ENCODE measurements at places on chromosomes 16 and 17.

GRCh38 chr16:50611332-50611934 is 63.2 kb downstream of the NKD1 start:
- no peak for DNase-seq

DNA sequence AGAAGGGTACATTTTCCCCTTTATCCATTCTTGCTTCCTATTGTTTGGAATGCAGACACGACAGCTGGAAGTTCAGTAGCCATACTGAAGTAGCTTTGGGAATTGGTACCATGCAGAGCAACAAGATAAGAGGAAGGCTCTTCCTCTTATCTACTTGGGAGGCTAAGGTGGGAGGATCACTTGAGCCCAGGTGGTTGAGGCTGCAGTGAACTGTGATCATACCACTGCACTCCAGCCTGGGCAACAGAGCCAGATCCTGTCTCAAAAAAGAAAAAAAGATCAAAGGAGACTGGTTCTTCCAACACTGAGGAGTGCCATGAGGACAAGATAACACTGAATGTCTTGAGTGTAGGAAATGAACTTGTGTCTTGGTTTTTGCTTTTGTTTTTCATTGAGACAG is 16.0 kb upstream of the RANGRF start:
- no peak for DNase-seq

DNA sequence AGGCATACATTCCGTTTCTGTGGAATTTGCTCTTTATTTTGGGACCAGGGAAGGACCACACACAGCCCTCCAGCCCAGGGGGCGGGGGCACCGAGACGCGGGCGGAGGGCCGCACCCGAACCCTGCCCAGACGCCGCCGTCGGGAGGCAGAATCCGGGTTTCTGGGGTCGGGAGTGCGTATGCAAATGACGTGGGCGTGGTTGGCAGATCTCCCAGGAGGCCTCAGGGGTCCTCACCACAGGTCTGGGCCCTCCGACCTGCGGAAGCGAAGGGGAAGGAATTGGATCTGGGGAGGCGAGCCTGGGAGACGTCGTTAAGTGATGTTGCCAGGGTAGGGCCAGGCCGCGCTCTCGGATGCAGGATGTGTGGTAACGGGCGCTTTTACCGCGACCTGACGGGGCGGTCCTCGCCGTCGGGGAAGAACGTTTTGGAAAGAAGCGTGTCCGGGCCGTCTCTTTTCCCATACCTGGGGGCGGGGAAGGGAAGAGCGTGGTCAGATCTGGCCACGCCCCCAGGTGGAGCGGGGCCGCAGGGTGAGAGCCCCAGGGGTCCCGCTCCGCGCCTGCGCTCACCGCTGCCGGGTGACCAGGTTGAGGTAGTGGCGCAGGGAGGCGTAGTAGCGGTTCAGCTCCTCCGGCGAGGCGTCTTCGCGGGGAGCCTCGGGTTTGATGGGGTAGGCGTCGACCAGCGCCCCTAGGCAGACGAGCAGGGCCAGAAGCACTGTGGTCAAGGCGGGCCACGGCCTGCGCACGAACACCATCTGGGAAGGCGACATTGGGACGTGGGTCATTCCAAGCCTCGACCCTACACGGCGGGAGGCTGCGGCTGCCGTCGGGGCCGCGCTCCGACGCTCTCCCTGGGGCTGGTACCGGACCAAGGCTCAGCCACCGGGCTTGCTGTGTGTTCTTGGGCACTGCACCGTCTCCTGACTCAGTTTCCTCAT is 745 bp downstream of the PYY start:
- no peak for DNase-seq

GRCh38 chr16:71709229-71709781 is 15.2 kb downstream of the PHLPP2 start:
- peak; percentile 87 for DNase-seq

GRCh38 chr17:34623856-34624766 is 44.7 kb downstream of the TMEM132E start:
- no peak for DNase-seq

- no peak for DNase-seq
Observed at GRCh38 chr17:48254896-48255295, 147.3 kb downstream of the SNX11 start.

- no peak for DNase-seq
Observed at GRCh38 chr16:1341495-1342420, 8.3 kb downstream of the BAIAP3 start.

- DNase-seq = no peak
Observed at GRCh38 chr17:3583456-3583855, 25.8 kb downstream of the TRPV1 start.

DNA sequence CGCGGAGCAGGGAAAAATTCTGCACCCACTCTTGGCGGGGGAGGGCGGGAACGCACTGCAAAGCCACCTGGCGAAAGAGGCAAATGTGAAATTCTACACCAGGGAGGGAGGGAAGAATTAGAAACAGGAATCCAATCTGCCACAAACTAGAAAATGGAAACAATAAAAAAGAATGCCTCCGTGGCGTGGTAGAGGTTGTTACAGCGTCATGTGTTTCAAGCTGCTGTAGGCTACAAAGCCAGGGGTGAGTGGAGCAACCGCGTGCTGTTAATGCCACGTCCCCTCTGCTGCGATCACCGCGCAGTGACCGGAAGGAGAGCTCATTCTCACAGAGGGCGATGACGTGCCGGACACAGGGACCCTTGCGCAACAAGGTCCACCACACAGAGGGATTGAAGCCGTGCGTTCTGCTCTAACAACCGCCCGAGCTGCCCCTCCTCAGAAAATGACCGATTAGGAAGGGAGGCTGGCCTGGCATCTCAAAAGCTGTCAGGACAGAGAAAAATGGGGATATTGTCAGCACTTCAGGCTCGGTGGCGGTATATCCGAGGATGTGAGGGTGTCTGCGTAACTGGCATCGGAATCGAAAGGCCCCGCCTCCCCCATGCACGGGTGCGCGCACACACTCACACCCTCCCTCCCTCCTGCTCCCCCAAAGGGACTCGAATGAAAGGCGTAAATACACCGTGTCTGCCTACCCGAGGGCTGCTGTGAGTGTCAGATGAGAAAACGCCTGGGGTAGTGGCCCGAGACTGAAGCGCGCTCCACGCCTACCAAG is 70.8 kb upstream of the TNRC6C start:
- DNase-seq = no peak

- no peak for DNase-seq
Observed at GRCh38 chr17:82452162-82452561, 1.6 kb upstream of the CYBC1 start.

GRCh38 chr16:9256196-9256595 is 164.8 kb downstream of the HAPSTR1 start:
- no peak for DNase-seq

- peak; percentile 85 for DNase-seq
Observed at GRCh38 chr17:31787857-31788570, 71.0 kb downstream of the COPRS start.

- peak; percentile 67 for DNase-seq
Observed at GRCh38 chr17:30291543-30292285, at the start of gene BLMH. Gene BLMH, minus strand, starts transcription at chr17:30291944. Its CDS starts 125 bp downstream, at chr17:30291819.

DNA sequence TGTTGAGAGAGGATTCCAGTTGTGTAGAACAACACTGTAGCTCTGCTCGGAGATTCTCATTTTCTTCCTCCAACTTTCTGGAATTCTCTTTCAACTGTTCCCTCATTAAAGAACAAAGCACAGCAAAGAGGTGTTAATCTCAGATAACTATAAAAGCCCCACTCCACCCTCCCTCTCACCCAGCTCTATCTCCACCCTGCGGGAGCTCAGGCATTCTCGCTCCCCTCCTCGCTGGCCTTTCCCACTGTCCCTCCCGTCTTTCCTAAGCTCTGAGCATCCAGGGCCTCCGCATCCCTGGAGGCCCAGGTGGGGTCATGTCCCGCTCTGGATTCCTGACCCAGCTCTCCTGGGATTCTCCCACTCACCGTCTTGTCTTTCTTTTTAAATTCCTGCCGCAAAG is 35.1 kb downstream of the DHX38 start:
- no peak for DNase-seq

- DNase-seq = peak; percentile 11
Observed at GRCh38 chr16:3065069-3065741, at the start of gene IL32. Gene IL32, plus strand, starts transcription at chr16:3065640. Its CDS starts 172 bp downstream, at chr16:3065812.

DNA sequence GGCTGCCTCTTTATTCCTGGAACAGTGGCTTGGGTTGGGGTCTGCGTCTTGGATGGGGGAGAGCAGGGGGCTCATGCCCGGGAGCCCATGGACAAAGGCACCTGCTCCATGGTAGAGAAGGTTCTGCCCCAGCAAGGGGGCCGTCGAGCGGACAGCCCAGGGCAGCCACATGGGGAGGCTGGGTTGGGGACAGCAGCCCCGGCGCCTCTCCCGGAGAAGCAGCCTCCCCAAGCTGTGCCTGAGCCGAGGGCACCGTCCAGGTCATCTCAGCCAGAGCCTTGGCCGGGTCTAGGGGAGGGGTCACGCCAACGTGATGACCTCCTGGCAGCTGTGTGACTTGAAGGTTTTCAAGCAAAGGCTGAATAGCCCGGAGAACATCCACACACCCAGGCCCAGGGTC is 32.9 kb upstream of the GNG13 start:
- no peak for DNase-seq

GRCh38 chr16:2838928-2839327 is 8.8 kb downstream of the ZG16B start:
- DNase-seq = peak; percentile 33

- DNase-seq = peak; percentile 58
Observed at GRCh38 chr16:69123910-69124309, 8.5 kb downstream of the CHTF8 start.

GRCh38 chr17:82080789-82081464 is 15.3 kb upstream of the DUS1L start:
- DNase-seq = no peak

- DNase-seq = no peak
Observed at GRCh38 chr17:77628035-77628434, 330.5 kb upstream of the TNRC6C start.

DNA sequence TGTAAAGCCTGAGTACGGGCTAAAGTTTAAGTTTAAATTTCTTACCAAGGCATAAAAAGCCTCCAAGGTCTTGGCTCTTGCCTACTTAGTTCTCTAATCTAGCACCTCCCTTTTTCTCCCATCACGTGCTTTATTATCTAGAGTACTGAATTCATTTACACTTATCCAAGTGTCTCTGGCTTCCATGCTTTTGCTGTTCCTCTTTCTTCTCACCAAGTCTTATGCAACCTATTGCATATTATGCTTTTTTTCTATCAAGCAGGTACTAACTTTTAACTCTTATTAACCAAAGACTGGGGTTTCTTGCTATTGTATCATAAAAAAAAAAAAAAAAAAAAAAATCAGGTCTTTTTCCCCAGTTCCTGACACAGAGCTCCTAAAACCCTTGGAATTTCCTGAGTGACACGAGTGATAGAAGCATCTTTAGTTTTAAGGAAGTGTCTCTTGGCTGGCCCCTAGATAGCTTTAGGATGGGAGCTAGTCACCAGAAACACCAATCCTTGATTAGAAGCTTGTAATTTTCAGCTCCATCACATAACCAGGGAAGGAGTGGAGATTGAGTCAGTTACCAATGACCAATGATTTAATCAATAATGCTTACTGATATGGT is 44.9 kb downstream of the SSH2 start:
- DNase-seq = no peak

- no peak for DNase-seq
Observed at GRCh38 chr17:70184770-70185169, 15.4 kb downstream of the KCNJ2 start.

DNA sequence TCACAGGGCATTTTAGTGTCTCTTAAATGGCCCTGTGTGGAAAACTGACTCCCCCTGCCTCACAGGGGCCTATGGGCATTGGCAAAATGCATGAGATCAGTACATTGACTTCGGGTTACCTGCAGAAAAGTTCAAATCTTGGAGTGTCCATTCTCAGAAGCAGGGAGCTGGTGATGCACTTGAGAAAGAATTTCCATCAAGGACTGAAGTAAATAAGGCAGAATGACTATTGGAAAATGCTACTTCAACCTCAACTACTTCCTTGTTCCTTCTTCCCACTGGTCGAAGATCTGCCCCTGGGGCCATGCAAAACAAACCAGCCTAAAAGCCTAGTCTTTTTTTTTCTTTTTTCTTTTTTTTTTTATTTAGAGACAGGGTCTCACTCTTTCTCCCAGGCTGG is 13.8 kb upstream of the GSDMA start:
- no peak for DNase-seq

GRCh38 chr17:50365165-50365564 is 7.8 kb downstream of the MRPL27 start:
- no peak for DNase-seq

GRCh38 chr16:27374804-27375425 is 27.1 kb upstream of the IL21R start:
- DNase-seq = peak; percentile 47

DNA sequence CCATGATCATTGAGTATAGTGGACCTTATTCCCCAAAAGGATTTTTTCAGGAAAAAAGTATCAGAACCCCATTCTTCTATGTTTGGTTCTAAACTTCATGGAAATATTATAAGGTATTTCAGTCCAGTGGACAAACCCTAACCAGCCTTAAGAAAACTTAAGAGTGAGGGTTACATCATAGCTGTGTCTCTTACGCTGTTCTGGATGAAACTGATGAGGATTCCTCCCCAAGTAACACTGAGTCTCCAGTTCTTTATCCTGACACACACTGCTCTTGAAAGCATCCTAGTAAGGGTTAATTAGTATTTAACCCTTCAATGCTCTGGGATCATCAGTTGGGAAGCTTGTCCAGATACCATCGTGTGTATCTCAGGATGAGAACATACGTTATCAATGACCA is 5.0 kb downstream of the LYRM1 start:
- DNase-seq = no peak

GRCh38 chr17:38585056-38585917 is 20.5 kb downstream of the SRCIN1 start:
- DNase-seq = no peak

- no peak for DNase-seq
Observed at GRCh38 chr17:2238432-2239169, 65.0 kb downstream of the SMG6 start.

Measured in fibroblast of skin of left quadriceps (primary cell).